Activated naive CD8-positive, alpha-beta T cell treated with anti-CD3 and anti-CD28 coated beads, Interleukin-2, amount 50 U/mL, for 24 hours (primary cell): ENCODE measurements at places on chromosomes 13 and 19.

DNA sequence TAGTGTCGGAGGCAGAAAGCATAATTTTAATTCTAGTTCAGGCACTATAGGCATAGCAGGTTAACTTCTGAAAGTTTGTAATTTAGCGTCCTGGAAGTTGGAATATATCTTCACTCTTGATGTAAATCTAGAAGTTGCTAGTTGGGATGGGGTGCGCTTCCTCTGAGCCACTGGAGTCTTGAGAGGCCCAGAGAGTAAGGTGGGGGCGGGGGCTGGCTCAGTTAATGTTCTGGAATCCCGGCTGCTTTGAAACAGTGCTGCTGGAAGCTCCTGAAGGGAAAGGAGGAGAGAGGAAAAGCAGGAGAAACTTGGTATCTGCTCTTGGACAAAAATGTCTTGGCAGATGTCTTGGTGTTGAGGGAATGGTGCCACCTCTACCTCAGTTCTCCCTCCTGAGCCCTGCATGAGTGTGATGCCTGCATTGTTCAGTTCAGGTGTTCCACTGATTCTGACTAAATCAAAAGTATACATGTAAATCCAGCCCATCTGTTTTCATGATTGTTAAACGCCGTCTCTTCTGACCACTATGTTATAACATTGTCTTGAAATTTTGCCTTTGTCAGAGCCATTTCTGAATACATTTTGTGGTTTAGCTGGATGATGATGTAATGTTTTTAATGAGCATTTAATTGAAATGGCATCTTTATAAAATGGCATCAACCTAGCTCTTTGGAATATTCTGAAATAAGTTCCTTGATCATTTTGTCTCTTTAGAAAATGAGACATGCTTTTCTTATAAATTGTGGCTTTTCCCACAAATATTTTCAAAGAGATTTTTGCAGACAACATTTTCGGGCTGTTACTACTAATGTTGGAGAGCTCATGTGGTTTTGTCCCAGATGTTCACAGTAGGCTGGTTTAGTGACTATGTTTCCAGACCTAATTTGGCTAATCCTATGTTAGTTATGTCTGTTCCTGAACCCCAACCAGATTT lies 202.7 kb downstream of the SHISA2 start:
- no peak for DNase-seq

GRCh38 chr13:94382960-94383359 lies 96.5 kb downstream of the DCT start:
- no peak for DNase-seq

DNA sequence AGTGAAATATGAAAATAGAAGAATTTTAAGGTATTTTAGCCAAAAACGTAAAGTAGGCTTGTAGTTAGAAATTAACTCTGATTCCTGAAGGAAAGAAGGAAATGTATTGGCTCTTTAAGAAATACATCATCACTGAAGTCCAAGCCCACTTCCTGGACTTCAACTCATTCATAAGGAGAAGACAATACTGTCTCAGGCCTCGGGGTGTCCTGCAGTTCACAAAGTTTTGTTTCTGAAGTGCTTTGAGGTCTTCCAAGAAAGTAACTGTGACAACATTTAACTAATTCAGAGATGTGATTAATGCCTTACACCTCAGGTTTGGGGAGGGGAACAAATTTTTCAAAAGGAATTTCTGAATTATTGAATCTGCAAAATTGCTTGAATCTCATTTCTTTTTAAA lies 65.8 kb upstream of the STARD13 start:
- no peak for DNase-seq

DNA sequence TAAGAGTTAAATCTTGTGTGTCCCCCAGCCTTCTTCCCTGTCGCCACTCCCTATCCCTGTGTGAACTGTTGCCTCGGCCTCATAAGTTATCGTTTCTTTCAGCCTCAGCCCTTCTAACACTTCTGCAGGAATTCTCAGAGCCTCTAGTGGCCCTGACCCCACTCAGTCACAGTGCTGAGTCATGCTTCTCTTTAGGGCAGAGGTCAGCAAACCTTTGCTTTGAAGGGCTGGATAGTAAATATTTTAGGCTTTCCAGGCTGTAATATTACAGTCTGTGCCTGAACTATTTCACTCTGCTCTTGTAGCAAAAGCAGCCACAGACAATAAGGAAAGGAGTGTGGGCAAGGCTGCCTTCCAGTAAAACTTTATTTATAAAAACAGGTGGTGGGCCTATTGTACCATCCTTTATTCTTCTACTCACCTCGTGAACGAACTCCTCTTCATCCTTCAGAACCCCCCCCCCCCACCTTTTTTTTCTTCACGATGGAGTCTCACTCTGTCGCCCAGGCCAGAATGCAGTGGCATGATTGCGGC lies 22.1 kb downstream of the MYO9B start:
- no peak for DNase-seq

- no peak for DNase-seq
Observed at GRCh38 chr13:113119166-113119821, 3.3 kb upstream of the F10 start.

DNA sequence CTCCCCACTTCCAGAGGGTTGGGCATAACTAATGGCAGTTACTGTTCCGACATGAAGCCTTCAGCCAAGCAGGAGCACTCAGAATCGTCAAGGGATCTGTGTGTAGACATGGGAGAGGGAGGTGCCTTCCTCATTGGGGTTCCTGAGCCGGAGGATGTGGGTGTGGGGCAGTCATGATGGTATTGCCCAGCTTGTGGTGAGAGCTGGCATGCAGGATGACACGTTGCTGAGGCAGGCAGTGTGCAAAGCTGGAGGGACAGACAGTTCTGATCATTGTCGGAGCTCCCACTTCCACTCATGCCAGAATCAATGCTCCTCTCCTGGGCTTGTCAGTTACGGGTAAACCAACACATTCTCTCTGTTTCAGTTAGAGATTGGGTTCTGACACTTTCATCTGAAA lies 83.9 kb upstream of the TSC22D1 start:
- DNase-seq, result no peak

DNA sequence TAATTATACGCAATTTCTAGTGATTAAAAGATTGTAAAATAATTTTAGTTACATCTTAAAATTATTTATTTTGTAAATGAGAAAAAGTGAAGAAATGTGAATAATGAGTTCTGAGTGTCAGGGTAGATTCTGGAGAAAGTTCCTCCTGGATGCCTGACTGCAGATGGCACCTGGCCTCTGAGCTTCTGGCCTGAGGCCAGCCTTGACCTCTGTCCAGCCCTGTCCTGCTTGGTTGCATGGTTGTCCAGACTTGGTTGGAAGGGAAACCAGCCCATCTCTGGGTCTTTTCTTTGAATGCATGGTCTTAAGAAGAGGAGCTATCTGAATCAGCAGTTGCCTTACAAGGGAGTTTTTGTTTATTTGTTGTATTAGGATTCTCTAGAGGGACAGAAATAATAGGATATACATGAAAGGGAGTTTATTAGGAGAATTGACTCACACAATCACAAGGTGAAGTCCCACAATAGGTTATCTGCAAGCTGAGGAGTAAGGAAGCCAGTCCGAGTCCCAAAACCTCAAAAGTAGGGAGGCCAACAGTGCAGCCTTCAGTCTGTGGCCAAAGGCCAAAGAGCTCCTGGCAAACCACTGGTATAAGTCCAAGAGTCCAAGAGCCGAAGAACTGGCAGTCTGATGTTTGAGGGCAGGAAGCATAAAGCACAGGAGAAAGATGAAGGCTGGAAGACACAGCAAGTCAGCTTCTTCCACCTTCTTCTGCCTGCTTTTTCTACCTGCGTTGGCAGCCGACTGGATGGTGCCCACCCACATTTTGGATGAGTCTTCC lies 385.8 kb downstream of the ZNF536 start:
- no peak for DNase-seq
